ENCODE measurements at places on chromosomes 2 and 18.
A peak's percentile ranks its signal among the peaks of the same experiment; 100 is the strongest.

DNA sequence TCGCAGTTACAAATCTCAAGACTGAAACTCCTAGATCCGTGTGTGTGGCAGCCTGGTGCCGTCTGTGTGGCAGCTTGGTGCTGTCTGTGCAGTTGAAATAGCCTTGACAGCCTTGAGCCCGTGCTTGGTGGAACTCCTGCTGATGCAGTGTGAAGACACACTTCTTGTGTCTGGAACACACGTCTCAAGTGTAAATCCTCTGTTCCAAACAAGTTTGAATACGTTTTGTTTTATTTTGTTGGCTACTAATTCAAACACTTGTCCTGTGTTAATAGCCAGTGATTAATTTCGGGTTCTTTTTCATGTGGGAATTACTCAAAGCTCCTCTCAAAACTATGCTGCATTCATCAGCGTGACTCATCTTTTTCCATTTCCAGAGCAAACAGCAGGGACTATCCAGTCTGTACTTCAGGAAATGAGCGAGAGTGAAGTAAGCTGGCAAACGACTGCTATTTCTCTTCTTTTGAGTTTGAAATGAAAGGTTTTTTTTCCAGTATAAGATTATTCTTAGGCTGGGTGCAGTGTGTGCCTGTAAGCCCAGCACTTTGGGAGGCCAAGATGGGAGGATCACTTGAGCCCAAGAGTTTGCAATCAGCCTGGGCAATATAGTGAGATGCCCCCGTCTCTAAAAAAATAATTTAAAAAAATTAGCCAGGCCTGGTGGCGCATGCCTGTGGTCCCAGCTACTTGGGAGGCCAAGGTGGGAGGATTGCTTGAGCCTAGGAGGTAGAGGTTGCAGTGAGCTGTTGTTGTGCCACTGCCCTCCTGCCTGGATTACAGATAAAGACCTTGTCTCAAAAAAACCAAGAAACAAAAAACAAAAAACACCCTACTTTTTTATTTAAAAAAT is 152.9 kb downstream of the SPP2 start:
- no peak for DNase-seq

DNA sequence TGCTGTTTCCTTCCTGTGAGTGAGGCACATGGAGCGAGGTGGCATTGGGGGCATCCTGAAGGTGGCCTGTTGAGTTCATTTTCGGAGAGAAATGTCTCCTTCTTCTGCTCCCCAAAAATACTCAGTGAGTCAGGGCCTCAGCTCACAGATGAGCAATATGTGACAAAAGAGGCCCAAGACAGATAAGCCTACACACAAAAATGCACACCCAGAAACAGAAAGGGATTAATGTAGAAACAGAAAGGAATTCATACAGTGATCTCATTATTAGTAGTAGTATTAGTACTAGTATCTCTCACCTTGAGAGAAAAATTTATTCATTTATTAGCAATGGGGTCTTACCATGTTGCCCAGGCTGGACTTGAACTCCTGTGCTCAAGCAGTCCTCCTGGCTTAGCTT is 5.1 kb downstream of the GPR75 start:
- DNase-seq, result no peak

GRCh38 chr2:85549826-85550225 is 10.9 kb downstream of the MAT2A start:
- no peak for DNase-seq

DNA sequence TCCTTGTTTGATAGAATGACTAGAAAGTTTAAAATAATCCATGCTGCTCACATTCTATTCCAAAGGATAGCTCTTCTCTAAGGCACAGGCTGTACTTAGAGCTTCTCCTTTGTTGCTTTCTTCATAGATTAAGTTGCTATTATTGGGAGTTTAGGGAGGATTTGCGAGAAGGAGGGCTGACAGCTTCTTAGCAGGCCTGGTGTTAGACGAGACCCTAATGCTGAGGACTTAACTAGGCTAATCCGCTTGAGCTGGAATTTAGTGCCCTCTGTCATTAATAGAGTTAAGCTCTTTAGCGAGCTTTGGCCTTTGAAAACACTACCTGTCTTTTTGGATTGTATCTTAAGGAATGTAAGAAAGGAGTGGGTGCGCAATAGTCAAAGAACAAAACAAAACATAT is 81.3 kb downstream of the MOGAT1 start:
- DNase-seq, result peak; percentile 42

GRCh38 chr2:56713161-56713676 is 529.4 kb downstream of the CCDC85A start:
- DNase-seq, result no peak

- DNase-seq, result no peak
Observed at GRCh38 chr2:155315768-155316167, 617.3 kb downstream of the KCNJ3 start.

Data from midbrain (tissue), 1 donor.